Endothelial cell (in vitro differentiated cells): ENCODE measurements at places on chromosomes 4 and X.
A peak's percentile ranks its signal among the peaks of the same experiment; 100 is the strongest.

DNA sequence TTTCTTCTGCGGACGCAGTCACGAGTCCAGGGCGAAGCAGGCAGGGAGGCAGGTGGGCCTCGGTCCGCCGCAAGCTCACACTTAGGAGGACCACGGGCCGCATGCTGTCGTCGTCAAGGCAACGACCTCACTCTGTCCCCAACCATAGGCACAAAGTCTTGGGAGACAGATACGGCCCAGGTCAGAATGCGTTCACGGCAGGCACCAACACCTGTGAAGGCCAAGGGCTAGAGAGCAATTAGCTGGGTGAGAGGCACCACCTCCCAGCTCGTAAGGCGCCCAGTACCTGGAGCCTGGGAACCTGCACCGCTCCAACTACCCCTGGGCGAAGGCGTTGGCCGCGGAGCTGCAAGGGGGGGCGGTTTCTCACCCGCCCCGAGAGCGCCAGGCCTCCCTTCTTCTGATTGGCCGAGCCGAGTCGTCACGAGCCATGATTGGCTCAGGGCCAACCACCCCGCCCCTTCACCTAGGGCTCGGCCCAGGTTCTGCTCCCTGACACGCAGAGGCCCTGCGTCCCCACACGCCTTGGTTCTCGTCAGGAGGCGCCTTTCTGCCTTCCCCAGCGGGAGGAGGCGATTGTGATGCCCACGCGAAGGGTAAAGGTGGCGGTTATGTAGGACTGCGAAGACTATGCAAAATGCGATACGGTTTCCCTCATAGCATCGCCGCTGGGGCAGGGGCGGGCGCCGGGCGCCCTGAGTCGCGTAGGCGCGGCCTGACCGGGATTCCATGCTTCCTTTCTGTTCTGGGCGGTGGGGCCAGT is at the start of gene CDKL2:
TSS of gene CDKL2 (minus strand) at position 355 of the 763 bp plus-strand sequence. CDS start 4,540 bp downstream, outside the sequence.
- DNase-seq, result peak; percentile 79

GRCh38 chr4:147651563-147651962 is 32.4 kb downstream of the PRMT9 start:
- no peak for DNase-seq

DNA sequence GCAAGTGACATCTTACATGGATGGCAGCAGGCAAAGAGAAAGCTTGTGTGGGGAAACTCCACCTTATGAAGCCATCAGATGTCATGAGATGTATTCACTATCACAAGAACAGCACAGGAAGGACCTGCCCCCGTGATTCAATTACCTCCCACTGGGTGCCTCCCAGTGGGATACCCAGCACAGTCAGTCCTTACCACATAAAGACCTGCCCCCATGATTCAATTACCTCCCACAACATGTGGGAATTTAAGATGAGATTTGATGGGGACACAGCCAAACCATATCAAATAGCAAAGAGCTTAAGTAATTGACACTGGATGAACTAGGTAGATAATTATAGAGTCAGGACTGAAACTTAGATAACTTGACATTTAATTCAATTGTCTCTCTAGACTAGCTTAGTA is 85.6 kb downstream of the SLIT2 start:
- no peak for DNase-seq

DNA sequence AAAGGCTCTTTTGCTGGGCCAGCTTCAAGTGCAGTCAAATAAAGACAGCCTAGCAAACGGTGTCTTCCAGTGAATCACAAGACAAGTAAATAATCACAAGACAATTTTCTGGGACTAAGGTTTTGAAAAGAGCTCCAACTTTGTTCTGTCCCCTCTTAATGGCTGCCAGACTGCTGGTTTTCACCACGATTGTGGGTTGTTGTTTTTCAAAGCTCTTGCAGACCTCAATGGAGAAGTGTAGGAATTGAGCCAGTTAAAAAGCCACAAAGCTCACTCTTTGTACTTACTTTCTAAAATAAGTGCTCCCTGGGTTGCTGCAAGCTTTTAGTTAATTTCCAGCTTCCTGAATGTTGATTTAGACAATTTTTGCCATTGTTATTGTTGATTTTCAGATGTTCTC is 405.8 kb upstream of the HTR2C start:
- DNase-seq, result no peak

GRCh38 chrX:86016139-86016538 is 31.2 kb downstream of the CHM start:
- DNase-seq, result no peak

GRCh38 chr4:136103616-136104015 is 1428.7 kb downstream of the PCDH18 start:
- DNase-seq, result no peak

- DNase-seq, result no peak
Observed at GRCh38 chr4:16227462-16227868, 1.2 kb upstream of the TAPT1 start.

DNA sequence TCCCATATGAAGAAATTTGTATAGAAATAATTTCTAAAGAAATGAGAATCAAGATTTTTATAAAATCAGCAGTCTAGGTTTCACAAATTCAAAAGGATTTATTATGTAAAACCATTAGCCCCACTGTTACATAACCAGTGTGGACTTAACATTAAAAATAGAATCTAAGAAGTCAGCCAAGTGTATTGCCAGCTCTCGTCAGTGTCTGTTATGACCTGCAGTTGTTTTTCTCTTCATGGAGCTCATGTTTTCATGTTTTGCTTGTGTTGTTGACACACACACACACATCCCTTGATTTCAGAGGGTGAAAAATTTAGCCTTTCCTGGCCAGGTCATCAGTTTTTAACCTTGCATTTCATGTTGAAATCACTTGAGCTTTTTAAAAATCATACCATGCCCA is 39.5 kb downstream of the USP38 start:
- DNase-seq, result no peak

DNA sequence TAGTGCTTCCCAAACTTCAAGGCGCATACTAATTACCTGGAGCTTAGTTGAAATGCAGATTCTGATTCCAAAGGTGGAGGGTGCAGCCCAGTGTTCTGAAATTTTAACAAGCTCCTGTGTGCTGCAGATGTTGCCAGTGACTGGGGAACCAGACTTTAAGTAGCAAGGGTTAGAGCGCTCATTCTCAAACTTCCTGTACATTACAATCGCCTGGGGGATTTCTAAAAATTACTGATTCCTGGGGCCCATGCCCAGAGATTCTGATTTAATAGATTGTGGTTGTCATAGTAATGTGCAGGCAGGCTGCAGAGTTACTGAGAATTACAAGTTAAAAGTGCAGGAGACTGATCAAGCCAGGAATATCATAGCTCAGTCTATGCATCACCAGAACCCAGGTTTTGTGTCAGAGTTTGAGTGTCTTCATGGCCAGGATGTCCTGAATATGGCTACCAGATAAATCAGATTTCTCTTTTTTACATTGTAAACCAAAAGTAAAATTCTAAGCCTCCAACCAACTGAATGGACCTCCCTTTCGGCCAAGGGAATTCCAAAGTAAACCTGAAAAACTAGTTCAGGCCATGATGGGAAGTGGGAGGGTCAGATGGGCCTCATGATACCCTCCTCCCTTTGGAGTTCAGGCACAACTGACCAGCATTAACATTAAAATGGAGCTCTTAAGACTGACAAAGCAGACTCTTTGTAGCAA is 121.6 kb downstream of the ATXN3L start:
- no peak for DNase-seq

GRCh38 chr4:184265546-184266351 is 48.1 kb upstream of the ENPP6 start:
- DNase-seq, result peak; percentile 34

DNA sequence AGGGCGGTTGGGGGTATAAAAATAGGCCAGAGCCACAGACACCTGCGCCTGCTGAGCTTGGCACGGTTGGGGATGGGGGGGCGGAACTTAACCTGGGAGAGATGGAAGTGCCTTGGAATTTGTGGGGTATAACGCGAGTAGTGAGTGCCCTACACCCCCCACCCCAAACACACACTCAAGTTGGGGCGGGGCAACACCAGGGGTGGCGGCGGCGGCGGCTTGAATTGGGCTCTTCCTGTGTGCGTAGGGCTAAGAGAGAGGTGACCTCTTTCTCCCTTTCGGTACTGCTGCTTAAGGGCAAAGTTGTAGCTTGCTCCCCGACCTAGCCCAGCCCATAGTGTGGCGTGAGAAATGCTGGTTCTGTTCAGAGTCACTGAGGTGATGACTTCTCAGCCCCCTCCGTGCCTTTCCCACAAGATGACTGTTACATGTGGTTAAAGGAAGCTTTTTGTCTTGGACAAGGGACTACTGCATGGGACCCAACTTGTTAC is 839 bp downstream of the STK26 start:
- DNase-seq, result no peak

DNA sequence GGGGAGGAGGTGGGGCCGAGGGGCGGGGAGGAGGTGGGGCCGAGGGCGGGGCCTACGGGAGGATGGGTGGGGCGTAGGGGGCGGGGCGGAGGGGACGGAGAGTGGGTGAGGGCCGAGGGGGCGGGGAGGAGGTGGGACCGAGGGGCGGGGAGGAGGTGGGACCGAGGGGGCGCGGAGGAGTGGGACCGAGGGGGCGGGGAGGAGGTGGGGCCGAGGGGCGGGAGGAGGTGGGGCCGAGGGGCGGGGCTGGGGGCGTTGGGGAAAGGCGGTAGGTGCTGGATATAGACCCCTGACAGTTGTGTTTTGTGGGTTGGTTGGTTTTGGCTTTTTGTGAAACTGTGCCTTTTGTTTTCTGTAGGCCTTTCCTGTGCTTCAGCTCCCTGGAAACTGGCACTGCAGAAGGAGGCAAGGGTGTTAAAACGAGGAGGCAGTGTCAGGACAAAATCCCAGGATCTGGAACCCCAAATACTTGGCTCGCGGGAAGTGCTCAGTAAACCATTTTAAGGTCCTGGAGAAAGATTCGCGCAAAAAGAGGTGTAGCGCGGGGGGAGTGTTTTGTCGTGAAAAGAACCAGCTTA is 580 bp upstream of the MMGT1 start:
- no peak for DNase-seq

DNA sequence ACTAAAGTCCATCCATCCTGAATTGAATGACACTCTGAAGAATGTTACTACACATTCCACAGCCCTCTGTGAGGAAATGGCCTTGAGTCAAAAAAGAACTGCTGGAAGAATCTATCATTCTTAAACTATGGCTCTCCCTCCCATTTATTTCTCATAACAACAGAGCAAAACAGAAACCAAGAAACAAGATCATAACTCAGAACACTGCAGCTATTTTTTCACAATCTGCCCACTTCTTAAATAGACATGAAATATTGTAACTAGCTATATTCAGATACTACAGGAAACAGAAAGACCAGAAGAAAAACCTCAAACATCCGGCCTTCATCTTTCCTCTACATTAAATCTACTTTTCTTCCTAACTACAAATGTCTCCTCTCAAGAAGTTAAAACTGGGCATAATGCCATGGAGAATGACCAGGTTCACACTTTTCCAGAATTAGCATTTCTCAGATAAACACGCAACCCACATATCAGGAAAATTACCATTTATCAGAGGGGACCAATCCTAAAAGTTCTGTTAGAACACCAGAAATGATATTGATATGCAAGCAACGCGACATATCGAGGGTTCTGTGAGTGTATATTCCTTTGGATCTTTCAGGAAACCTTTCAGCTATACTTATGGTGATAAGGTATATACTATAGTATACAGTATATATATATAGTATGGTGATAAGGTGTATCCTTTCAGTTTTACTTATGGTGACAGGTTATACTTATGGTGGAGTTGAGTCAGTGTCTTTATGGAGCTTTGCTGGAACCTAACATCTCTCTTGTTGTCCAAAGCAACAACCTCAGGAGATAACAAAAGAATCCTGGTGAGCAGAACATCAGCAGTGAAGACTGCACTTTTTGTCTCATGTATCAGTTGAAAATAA is 60.4 kb upstream of the IRF2 start:
- no peak for DNase-seq

GRCh38 chrX:21933077-21933476 is 7.4 kb upstream of the SMS start:
- DNase-seq, result no peak

DNA sequence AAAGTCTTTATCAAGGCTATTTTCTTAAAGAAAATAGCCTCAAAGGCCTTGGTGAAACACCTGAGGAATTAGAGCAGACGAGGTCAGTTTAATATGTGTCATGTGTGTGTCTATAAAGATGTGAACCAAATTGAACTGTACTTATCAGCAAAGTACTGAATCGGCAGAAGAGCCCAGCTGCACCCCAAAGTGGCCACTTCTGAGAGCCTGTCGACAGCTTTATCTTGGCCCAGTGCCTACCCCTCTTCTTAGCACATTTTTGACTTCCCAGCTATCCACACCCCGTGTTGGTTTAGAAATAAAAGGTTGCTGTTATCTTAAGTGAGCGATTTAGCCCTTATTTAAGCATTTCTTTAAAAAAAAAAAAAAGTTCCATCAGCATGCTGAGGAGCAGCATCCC is 329.7 kb downstream of the FBXW7 start:
- no peak for DNase-seq

- no peak for DNase-seq
Observed at GRCh38 chr4:47104986-47105385, 73.6 kb downstream of the GABRB1 start.
